Daoy (cell line): ENCODE measurements at places on chromosomes 7 and 10.
A peak's percentile ranks its signal among the peaks of the same experiment; 100 is the strongest.

DNA sequence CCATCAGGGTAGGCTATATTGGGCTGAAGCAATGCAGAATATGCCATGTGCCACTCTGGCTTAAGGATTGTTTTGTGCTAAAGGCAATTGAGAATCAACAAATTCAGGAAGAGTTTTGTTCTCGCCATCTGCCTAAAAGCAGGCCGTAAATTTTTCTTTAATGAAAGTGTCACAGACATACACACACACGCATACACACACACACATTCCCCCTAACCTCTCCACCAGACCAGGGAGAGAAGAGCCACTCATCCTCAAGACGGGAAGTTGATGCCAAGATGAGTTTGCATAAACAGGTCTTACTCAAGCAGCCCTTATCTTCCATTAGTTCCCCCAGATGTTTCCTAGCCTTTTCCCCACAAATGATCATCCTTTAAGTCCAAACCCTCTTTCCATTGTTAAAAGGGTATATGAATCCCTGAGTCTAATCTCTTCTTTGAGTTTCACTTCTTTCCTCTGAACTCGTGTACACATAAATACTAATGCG is 59.6 kb upstream of the TRIM24 start:
- DNase-seq, result peak; percentile 16

GRCh38 chr7:68309271-68309670 is 1289.0 kb upstream of the AUTS2 start:
- no peak for DNase-seq

GRCh38 chr10:104208730-104209129 is 23.4 kb downstream of the CFAP43 start:
- no peak for DNase-seq

DNA sequence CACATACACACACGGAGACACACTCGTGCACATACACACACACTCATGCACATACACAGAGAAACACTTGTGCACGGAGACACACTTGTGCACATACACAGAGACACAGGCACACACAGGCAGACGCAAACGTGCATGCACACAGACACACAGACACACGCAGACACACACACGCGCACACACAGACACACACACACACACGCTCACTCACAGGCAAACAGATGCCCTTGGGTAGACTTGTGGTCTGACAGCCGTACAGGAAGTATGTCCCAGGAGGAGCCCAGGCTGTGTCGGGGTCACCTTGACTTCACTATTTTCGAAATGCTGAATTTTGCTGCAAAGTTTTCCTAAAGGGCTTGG is 538.0 kb downstream of the DNAJB6 start:
- DNase-seq, result no peak

GRCh38 chr7:34807548-34808340 is 149.7 kb downstream of the NPSR1 start:
- DNase-seq, result no peak

DNA sequence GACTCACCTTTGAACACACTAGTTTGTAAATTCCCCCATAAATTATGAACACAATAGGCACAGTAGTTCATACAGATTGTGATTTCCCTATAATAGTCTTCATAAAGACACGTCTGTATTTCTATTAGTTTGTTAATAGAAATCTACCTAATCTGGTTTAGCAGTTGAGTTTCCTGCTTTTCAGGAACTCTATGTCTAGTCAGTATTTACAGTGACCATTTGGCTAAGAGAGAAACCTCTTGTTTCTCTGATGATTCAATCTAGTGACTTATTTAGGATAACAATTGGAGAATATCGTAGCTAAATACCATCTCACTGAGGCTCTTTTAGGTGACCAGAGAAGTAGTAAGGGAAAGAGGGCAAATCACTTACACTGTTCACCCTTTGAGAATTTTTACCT is 5.9 kb upstream of the HERPUD2 start:
- no peak for DNase-seq

DNA sequence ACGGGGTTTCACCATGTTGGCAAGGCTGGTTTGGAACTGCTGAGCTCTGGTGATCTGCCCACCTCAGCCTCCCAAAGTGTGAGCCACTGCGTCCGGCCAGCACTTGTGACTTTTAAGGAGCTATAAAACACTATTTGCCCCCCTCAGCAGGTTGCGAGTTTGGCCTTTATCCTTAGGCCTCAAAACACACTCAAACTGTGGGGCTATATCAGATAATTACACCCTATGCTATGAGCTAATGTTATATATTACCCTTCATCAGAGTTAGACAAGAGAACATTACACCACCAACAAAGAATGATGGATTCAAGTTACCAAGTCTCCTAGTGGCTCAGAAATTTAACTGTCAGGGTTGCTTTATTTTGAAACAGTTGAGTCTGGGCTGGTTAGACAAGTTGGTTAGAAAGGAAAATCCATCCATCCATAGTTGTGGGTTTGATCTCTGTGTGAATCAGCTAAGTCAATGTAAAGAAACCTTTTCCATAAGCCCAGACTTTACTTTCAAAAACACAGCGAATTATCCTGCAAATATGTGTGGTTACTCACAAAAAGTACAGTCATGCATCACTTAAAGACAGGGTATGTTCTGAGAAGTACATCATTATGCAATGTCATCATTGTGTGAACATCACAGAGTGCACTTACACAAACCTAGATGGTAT is 115.8 kb downstream of the SEMA3D start:
- peak; percentile 55 for DNase-seq

- DNase-seq, result no peak
Measured at GRCh38 chr10:89783406-89783805, 82.0 kb downstream of the KIF20B start.

GRCh38 chr7:12859761-12860160 is 172.3 kb downstream of the ARL4A start:
- no peak for DNase-seq

DNA sequence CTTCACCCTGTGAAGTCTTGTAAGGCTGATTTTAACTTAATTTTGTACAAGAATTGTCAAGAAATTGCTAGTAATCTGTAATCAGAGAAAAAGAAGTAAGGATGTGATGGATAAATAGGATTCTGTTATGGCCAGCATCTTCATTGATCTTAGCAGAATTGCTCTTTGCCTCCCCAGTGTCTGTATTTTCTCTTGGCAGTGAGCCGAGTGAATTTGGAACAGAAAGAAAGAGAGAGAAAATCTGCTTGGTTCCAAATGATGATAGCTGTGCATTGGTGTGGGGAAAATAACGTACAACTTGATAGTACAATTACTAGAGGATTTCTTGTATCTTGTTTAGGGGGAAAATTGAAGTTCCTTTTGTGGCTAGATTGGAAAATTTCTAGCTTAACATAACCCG is 34.6 kb downstream of the VTI1A start:
- no peak for DNase-seq

- DNase-seq, result no peak
Measured at GRCh38 chr10:70074165-70074564, 21.5 kb downstream of the MACROH2A2 start.

DNA sequence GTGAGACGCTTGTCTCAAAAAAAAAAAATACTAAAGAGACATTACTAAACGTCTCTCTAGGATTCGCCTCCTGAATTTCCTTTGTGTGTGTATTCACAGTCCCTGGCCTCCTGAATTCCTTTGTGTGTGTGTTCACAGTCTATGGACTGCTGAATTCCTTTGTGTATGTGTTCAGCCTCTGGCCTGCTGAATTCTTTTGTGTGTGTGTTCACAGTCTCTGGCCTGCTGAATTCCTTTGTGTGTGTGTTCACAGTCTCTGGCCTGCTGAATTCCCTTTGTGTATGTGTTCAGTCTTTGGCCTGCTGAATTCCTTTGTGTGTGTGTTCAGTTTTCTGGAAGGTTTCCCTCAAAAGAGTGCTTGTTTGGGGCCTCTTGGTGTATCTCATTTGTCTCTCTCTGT is 8.2 kb downstream of the BMS1 start:
- no peak for DNase-seq

GRCh38 chr7:77657427-77658224 is 38.6 kb upstream of the RSBN1L start:
- peak; percentile 11 for DNase-seq

- DNase-seq, result no peak
Measured at GRCh38 chr10:13396369-13396768, 48.3 kb upstream of the SEPHS1 start.

DNA sequence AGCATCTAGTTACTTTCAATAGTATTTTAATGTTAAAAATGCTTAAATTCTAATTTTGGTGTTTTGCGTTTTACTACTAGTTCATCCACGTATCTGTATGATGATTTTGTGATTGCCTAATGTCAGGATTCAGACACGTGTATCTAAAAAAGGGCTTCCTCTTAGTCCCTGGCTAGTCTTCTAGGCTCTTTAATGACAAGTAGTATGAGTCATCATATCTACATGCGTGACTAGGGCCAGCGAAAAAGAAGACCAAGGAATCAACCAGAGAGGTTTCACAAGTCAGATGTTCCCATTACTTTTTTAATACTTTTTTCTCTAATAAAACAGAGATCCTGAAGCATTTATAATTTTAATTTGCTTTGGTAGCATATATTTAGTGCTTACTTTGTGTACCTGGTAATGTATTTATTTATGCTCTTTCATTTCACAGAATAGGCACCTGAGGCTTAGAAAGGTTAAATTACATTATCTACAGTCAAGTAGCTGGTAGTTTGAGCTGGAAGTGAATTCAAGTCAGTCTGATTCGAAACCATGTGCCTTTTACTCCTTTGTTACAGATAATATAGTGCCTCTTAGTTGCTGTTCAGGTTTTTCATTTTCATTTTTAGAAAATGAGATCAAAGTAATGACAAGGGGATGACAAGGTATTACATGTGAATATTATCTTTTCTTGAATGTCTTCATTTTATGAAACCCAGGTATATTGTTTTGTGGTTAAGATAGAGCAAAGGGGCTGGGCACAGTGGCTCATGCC is 140.3 kb downstream of the FOXP2 start:
- peak; percentile 76 for DNase-seq

DNA sequence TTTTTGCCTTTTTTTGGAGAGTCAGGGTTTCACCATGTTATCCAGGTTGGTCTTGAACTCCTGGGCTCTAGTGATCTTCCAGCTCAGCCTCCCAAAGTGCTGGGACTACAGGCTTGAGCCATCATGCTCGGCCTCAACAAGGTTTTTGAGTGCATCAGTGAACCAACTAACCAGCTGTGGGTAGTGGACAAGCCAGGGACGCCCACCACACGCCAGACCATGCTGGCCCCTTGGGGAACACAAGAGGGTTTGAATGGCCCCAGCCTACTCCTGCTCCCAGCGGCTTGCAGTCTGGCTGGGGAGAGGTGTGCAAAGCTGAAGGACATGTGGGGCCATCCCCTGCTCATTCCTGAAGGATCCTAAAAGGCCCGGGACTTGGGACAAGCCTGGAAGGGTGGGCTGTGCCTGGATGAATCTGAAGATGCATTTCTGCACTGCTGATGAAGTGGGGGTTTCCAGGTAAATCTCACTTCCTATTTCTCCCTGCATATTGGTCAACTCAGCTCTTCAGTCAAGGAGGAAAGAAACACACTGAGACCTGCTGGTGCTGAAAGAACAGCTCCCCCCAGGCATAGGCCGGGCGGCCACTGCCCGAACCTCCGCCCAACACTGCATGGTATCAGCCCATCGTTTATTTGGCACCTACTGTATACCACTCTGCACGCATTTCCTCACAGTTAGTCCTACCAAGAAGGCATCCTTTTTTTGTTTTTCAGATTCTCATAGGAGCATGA is 6.9 kb downstream of the MMD2 start:
- peak; percentile 43 for DNase-seq

DNA sequence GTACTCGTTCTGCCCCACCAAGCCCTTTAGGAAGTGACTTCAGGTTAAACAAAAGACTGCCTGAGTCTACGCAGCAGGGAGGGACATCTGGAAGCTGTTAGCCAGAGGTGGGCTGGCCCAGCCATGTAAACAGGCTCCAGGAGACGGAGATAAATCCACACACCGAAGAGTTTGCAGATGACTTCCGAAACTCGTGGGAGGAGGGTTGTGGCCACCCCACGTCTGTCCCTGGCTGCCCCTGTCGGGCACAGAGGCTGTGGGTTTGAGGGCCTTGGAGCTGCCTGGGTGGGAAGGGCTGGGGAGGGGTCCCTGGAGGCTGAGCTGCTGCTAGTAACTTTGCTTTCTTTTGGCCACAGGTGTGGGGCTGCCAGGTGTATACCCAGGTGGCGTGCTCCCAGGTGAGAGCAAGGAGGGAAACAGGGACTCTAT is 15.6 kb downstream of the ELN start:
- DNase-seq, result peak; percentile 83

- peak; percentile 39 for DNase-seq
Measured at GRCh38 chr7:129089521-129090212, 34.8 kb upstream of the TNPO3 start.

DNA sequence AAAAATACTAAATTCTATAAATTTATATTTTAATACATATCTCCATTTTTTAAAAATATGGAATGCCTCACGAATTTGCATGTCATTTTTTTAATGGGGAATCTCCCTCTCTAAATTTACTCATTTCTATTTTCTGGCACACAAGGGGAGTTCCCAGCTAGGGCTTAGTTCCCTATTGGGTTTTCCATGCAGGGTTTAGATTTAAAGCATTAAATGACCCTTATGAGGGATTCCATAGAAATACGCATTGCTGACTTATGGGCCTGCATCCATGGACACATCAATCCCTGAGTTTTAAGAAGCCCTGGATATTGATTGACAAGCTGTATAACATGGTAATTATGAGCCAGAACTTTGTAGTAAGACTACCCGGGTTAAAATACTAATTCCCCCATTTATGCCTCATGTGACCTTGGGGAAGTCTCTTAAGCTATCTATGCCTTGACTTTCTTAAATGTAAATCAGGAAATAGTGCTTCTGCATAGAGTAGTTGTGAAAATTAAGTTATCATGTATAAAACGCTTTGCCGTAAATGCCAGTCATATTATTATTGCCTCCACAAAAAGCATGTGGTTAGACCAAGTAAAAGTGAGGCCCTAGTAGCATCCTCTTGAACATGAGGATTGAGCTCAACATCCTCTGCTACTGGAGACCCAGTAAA is 78.8 kb upstream of the ANKRD1 start:
- no peak for DNase-seq

DNA sequence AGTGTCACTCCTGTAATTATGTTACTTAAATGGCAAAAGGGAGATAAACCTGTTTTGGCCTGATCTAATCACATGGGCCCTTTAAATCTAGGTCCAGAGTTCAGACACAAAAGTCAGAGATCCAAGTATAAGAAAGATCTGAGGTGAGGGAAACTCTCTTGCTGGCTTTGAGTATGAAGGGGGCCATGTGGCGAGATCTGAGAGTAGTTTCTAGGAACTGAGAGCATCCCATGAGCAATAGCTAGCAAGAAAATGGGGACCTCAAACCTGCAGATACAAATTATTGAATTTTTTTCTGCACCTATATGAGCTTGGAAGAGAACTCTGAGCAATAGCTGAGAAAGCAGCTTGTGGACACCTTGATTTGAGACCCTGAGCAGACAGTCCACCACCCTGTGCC is 27.6 kb downstream of the ANKRD7 start:
- no peak for DNase-seq

GRCh38 chr7:29527505-29528108 is 36.0 kb upstream of the PRR15 start:
- DNase-seq, result no peak

GRCh38 chr10:93899109-93899508 is 5.3 kb downstream of the SLC35G1 start:
- DNase-seq, result no peak
